Fibroblast of skin of left biceps (primary cell): ENCODE measurements at places on chromosomes 3 and 15.

DNA sequence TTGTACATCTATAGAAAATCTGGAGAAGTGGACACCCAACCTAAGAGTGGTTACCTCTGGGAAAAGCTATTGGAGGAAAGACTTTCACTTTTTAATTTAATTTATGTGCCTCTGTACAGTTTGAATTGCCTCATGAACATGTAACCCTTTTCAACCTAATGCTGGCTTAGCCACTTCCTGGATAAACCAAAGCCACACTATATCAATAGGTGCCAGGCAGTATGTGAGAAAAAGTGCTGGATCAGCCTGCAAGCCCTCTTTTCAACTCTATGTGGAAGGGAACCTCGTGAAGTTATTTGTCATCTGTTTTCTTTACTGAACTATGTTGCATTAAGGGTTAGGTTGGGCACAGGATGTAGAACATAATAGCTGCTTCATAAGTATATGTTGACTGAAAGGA is 9.3 kb upstream of the TOPAZ1 start:
- no peak for DNase-seq

GRCh38 chr3:12439161-12439940 is 44.9 kb upstream of the TSEN2 start:
- DNase-seq = no peak

- no peak for DNase-seq
These were observed 27.6 kb upstream of the LRTM1 start for GRCh38 chr3:54955496-54955895.

DNA sequence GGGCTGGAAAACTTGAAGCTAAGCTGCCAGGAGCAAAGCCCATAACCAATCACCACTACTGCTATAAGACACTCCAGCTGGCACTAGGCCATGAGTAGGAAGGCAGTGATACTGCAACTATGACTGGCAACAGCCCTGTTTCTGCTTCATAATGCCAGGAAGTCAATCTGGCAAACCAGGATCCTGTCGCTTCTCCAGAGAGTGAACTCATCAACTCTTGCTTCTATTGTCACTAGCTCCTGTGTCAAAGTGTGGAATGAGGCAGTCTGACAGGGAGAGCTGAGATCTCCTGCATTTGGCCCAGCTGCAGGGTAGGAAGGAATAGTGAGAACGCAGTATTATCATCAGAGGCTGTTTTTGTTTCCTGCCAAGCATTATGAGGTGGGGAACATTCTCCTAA is 105.3 kb downstream of the CTNNB1 start:
- no peak for DNase-seq

DNA sequence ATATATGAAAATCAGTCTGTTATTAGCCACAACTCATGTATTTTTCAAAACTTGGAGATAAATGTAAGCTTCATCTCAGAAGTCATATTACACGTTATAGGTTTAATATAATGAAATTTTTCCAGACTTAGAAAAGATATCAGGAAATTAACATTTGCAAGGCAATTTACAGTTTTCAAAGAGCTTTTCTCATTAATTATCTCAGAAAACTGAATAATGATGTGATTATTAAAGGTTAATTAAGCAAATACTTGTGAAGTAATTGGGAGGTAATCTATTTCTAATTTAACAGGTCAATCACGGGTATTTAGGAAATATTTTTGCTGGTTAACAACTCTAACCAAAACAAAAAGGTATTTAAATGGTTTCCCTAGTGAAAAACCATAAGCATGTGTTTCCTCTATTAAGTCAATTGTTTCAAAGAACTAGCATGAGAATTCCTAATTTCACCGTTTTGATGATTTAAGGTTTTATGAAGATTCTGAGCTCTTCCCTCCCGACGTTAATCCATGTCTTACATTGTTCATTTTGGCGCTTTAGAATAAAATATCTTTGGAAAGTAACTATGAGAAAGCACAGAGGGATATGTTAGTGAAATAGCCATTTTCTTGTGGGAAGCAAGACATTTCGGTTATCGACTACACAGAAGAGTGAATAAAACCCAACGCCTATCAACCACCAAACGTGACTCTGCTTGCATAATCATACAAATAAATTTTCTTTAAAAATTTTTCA is 1.5 kb upstream of the NEO1 start:
- DNase-seq = no peak

GRCh38 chr3:138474163-138474562 is 39.7 kb downstream of the ESYT3 start:
- no peak for DNase-seq

GRCh38 chr3:130894130-130894985 is 474 bp downstream of the ATP2C1 start:
- DNase-seq = no peak

DNA sequence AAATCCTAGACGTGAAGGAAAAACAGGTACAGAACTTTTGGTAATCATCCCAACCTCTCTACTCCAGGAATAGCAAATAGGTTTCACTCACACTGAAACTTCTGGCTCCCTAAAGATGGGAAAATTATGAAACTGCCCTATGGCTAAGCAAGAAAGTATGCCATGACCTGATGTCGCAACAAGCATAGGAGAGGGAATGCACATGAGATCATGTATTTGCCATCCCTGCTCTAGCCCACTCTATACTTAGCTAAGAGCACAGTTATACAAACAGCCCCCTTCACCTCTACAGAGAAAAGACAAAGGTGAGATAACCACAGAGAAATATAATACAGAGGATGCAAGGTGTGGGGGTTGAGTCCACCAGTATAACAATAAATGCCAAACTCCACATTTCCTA is 102.7 kb downstream of the TBC1D5 start:
- peak; percentile 78 for DNase-seq

- DNase-seq = no peak
These were observed 28.5 kb upstream of the CMTM6 start for GRCh38 chr3:32531010-32531647.

DNA sequence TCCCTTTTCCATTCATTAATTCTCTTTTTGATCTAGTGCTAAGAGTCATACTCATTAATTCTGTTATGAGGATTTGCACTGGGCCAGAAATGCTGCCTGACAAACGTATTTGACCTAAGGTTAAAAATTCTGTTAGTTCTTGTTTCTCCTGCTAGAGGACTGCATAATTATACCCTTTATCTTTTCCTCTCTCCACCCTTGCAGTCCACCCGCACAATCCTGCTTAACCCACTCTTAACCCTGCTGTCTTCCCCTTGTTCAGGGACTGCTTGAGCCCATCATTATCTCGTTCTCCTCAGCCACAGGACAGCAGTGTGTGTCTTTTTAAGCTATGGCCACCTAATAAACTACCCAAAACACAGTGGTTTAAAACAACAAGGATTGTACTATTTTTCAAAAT is 31.1 kb upstream of the DYNC1LI1 start:
- no peak for DNase-seq

DNA sequence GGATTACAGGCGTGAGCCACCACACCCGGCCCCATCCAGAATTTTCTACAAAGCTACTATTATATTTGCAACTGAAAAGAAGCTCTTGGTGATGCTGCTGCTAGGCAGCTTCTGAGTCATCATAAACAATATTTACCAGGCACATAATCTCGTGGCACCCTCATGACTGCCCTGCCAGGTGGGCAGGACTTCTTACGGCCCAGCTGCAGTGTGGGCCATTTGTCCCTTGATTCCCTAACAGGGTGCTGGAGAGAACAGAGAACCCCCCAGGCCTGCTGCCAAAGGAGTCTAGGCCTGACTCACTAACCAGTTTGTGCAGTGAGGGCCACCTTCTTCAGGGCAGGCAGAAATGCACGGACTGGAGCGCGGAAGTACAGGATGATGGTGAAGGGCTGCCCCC is 4.9 kb downstream of the EPB42 start:
- DNase-seq = no peak

- no peak for DNase-seq
These were observed 99.2 kb downstream of the AGBL1 start for GRCh38 chr15:86178845-86179244.

GRCh38 chr3:139934613-139935015 is 371 bp upstream of the CLSTN2 start:
- DNase-seq = no peak

DNA sequence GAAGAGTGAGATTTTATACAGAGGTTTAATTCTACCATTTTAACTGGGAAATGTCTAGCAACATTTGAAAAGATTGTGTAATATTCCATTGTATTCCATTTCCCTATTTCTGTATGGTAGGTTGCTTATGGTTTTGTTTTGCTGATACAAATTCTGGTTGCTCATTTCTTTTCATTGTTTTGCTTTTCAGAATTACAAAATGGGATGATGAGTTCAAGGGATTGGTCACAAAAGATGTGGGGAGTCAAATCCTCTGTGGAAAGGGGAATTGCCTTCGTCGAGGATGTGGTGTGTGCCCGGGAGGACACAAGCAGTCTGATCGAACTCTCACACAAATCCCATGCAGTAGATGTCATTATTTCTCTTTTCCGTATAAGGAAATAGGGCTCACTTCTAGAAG is 18.3 kb downstream of the SLCO3A1 start:
- DNase-seq = no peak

- no peak for DNase-seq
These were observed 995.3 kb downstream of the OTOL1 start for GRCh38 chr3:162491952-162492351.

DNA sequence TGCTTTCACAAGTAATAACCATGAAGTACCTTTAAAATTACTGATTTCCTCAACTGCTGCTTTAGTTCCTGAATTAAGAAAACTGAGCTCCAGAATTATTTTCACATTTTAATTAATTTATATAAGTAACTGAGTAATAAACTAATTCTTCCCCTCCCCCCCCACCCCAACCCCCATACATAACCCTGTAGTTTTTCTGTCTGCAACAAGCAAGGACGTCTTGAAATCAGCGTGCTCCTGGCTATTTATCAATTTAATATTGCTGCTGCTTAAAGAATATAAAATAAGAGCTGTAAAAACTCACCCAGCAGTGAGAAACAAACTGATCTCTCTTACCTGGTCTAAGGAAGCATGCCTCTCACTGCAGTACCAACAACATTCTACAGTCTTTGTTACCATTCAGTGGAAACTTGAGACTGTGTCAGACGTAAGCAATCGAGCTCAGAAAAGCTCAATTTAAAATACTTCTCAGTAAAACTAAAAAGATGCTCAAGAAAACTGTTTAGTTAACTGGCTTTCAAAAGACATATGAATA is 121.0 kb downstream of the TFDP2 start:
- peak; percentile 60 for DNase-seq

GRCh38 chr3:1252061-1252430 is 159.2 kb downstream of the CNTN6 start:
- no peak for DNase-seq
